ENCODE measurements at places on chromosomes 7 and 10.

DNA sequence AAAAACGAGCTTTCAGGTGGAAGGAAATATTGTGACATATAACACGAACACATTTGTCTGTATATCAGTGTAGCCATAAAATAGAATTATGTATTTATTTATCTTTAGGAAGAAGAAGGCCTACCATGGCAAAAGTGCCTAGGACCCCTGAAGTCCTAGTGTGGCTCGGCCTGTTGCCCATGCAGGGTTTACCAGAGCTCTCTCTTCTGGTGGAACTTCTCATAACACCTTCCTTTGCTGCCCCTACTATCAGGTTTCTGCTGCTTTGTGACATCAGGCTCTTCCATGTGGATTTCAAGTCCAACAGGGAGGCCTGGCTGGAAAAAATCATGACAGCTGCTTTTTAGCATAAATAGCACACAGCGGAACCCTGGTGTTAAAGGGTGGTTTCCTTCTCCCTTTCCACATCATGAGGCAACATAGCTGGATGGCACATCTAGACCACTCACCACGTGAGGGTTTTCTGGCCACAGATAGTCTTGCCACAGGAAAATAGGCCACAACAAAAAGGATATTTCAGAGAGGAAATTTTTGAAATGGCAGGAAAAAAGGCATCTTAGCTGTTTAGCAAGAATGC lies 44.8 kb upstream of the ADO start:
- DNase-seq: no peak

- no peak for DNase-seq
Observed at GRCh38 chr7:107234436-107234835, 65.6 kb downstream of the HBP1 start.

- no peak for DNase-seq
Observed at GRCh38 chr10:1328981-1329614, 272.9 kb downstream of the WDR37 start.

GRCh38 chr7:99083733-99084132 lies 60.2 kb downstream of the SMURF1 start:
- no peak for DNase-seq

DNA sequence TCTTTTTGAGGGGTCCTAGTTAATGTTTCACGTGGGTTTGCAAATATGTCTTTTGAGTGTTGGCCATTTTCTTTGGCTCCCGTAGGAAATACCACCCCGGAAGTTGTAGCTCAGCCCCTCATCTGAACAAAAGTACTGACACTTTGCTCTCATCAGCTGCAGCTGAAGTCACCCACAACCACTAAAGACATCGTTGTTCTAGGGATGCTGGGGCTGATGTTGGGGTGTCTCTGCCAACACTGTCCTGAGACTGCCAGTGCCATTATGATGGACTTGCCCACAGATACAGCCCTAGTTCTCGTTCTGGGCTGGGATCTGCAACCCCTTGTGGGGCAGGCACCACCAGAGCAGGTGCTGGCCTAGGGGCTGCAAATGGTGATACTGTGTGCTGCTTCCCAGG lies 82.6 kb upstream of the ARHGAP21 start:
- no peak for DNase-seq

GRCh38 chr7:43569424-43569823 lies 13.5 kb upstream of the STK17A start:
- DNase-seq: no peak

GRCh38 chr7:22944510-22944909 lies 69.4 kb downstream of the HYCC1 start:
- DNase-seq: no peak

DNA sequence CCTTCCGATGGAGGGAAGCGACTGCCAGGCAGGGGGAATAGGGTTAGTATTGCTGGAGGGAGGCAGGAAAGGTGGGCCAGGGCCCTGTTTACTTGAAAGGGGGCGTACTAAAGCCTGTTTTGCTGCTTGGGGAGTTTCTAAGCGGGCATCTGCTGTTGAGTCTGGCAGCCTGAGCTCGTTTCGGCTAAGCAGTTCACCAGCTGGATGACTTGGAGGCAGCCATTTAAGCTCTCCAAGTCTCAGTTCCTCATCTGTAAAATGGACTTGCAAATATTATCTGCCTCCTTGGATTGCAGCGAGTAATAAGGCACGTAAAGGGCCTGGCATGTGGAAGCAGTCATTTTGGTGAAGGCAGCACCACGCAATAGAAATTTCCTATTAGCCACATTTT lies 44.0 kb downstream of the LDB3 start:
- DNase-seq: no peak

GRCh38 chr10:27482984-27483956 lies 20.8 kb upstream of the RAB18 start:
- DNase-seq: no peak

DNA sequence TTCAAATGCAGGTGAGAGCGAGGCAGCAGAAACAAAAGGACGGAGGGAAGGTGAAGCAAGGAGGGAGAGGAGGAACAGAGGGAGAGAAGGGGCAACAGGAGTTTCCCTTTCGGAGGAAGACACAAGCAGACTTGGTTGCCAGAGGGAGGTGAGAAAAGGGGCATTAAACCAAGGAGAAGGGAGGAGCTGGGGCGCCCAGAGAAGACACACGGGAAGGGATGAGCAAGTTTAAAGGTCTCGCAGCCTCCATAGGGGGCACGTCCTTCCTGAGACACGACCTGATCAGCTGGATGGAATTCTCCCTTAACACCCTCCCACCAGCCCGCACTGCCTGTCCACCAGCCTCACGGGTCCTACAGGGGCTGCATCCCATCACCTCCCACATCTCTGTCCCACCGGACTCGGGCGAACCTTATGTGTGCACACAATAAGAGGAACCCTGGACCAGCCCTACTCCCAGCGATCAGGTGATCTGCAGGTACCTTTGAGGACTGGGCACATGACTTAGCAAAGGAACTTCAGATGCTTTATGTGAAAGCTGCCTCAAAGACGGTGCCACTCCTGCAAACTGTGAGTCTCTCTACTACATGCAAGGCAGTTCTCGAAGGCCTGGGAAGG lies 251.2 kb downstream of the TNS3 start:
- DNase-seq: no peak

GRCh38 chr10:35124540-35124939 lies 2.1 kb upstream of the CREM start:
- no peak for DNase-seq

- DNase-seq: peak; percentile 60
Observed at GRCh38 chr7:129367700-129368388, 66.4 kb upstream of the STRIP2 start.

DNA sequence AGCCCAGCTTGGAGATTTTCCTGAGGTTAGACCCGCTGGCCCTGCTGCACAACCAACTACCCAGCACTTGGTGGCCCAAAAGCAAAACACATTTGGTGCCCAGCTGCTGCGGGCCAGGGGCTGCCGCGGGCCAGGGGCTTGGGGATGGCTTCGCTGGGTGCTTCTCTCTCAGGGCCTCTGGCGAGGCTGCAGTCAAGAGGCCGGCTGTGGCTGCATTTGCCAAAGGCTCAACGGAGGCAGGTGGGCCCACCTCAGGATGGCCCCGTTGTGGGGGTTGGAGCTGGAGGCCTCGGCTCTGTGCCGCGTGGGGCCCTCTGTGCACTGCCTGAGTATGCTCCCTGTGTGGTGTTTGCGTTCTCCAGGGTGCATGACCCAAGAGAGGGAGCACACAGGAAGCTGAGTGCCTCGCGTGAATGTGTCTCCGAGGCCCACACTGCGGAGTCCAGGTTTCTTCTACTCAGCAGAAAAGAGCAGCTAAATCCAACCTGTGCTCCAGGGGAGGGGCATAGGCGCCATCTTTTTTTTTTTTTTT lies 17.5 kb upstream of the UBE3C start:
- no peak for DNase-seq

DNA sequence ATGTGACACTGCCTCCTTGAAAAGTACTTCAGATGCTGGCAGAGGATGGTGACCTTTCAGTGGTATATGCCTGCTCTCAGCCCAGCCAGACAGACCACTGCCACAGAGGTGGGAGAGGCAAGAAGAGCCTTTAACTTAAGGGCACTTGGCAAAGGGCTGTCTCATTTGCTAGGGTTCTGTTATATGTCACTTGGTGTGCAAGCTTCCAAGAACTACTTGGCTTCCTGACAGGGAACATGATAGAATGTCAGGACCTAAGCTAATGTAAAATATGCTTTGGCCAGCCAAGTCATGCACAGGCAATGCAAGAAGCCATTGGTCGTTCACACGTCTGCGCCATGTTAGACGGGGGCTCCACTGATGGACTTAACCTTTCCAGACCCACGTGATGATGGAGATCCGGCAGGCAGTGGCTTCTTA lies 54.7 kb downstream of the RBM20 start:
- no peak for DNase-seq

DNA sequence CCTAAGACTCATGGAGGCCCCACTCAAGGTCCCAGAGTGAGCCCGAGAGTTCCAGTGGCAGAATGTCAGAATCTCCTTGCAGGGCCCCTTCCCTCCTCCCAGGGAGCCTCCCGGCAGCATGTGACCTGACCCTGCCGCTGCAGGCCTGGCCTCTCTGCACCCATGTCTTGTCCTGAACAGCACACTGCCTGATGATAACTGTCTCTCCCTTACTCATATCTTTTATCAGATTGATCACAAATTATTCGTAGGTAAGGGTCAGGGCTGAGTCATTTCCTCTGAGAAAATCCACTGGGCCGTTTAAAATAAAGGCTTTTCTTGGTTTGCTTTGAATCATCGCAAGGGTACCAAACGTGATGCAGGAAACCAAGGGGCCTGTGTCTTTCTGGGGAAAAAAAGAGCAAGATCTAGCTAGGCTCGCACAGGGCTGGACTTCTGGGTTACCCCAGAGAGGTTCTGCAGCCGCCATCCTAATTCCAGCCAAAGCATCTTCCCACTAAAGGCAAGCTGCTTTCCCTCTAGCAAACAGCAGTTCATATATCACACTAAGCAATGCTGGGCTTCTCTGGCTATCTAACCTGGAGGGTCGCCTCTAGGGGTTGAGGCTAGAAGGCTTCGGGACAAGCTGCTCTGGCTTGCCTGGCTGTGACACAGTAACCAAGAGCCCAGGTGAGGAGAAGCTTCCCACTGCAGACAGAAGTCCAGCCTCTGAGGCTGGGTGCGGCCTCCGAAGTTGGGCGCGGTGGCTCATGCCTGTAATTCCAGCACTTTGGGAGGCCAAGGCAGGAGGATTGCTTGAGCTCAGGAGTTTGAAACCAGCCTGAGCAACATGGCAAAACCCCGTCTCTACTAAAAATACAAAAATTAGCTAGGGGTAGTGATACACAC lies 104.9 kb downstream of the SPDYE5 start:
- peak; percentile 7 for DNase-seq

- DNase-seq: no peak
Observed at GRCh38 chr7:42606193-42606905, 305.5 kb downstream of the C7orf25 start.

DNA sequence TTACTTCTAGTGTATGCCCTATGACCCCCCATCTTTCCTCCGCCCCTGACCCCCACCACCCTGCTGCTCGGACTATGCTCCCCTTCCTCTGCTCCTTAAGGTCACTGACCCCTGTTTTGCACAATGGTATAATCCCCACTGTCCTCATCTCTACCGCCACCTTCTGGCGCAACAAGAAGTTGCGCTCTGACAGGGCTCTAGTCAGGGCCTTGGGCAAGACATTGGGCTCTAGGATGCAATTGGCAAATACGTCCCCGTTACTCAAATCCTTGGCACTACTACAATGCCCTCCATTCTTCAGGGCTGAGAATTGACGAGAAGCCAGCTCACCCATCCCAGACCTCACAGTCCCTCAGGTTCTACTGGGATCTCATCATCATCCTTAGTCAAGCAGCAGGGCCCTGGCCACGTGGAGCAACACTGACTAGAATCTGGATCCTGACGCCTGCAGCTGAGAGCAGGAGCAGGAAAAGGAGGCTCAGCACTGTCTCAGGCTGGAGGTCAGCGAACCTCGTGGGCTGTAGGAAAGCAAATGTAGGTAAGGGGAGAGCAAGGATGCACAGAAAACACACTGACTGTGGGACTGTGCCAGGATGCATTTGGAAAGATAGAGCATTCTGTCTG lies 10.6 kb downstream of the LRIT2 start:
- peak; percentile 36 for DNase-seq

DNA sequence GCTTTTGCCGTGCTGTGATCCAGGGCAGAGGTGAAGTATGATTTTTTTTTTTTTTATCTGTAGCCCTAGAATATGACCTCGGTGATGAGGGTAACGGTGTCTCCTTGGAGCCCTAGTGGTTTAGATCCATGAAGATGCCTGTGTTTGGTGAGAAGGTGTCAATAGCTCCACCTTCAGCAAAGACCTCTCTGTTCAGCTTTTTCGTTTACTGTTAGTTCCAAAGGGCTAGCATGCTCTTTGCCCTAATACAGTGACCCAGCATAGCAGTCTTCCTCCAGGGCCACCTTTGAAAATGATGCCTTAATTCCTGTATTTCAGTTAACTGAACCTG lies 746 bp upstream of the MRPS16 start:
- no peak for DNase-seq

Measured in stimulated activated naive CD8-positive, alpha-beta T cell treated with anti-CD3 and anti-CD28 coated beads, Interleukin-15, amount 100 ng/mL, for 72 hours (primary cell).